ENCODE measurements at places on chromosomes 2 and 18.

GRCh38 chr2:26039603-26040323 lies 5.9 kb downstream of the RAB10 start:
- no peak for DNase-seq

DNA sequence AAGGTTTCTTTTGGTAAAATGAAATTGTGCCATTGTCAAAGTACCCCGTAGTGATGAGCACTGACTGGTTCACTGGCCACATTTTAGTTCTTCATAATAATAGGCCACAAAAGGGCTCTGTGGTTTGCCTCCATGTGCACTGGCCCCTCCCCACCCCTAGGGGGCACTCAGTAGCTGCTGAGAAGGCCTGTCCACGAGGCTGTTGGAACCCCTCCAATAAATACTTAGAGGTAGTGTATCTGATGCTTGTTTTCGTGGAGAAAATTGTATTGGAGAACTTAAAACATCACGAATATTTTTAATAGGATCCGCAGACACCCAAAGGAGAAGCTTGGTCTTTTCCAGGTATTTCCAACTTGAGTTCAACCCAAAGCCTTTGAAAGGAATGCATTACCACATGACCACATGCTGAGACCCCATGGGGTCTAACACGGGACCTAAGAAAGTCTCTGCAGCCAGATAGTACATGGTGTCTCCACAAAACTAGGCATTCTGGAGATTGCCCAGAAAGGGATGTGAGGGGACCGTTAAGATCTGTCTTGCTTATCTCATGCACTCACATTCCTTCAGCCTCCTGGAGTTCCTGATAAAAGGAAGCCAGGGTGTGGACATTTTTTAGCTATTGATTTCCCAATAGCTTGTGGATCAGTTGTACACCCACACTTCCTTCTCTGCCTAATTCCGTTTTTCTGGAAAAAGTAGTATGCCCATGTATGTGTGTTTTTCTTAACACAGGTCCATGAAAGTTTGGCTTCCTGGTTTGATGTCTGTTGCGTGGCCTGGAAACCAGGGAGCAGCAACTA lies 28.5 kb upstream of the NOSTRIN start:
- peak; percentile 29 for DNase-seq

DNA sequence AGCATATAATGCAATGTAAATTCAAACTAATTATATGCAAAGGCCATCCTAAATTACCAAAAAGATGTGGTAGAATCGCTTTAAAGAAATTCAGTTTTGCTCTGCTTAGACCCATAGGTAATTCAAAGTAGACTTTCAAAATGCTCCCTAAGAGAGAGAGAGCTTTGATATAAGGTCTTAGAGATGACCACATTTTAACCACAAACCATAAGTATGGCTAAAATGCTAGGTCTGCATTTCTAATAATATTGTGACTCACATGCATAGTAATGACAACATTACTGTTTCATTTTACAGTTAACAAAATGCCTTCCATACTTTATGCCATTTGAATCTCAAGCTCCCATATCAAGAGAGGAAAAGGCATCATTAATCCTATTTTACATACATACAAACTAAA lies 144.5 kb downstream of the RAD51AP2 start:
- no peak for DNase-seq

DNA sequence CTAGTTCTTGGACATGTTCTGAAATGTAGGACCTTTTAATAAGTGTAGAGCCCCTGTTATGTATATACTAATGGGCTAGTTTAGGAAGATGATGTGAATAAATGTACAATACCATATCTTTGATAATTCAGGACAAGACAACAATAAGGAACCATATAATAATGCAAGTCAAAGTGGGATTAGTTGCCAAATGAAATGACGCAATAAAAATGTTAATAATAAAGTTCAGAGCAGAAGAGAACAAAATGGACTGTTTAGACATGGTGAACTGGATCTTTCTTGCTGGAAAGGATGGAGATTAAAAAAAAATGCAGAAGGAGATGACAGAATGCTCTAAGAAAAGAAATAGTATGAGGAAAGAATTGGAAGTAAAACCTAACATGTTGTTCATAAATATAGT lies 43.7 kb downstream of the MMADHC start:
- DNase-seq, result no peak

Measured in CD4-positive, alpha-beta T cell treated with Interleukin-21 for 1 hour (primary cell).